ENCODE measurements at places on chromosomes 5 and 9.

DNA sequence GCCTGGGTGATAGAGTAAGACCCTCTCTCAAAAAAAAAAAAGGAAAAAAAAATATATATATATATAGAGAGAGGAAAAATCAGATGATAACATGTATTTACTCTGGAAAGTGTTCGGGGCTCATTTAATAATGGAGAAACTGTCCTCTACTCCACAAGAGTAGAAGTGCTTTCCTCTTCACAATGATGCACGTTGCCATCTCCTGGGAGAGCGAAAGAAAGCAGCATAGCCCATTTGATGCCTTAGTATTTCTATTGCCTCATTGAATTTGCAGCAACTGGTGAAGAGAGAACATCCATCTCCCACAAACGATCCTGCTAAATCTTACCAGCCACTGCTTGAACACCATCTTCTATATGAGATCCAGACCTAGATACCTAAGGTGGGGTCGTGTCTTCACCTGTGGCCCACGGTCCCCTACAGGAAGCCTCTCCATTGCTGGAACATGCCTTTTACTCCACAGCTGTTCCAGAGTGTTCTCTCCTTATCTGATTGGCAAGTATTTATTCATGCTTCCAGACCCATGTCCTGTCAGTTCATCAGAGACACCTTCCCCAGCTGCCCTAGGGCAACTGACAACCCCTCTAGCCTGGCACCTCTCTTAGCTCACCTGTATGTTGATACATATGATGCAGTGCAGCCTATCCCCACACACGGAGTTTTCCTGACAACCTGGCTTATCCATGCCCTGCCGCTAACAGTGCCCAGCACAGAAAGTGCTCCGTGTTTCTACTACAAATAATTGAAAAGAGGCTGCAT lies 115.3 kb downstream of the MARCHF11 start:
- DNase-seq: no peak

DNA sequence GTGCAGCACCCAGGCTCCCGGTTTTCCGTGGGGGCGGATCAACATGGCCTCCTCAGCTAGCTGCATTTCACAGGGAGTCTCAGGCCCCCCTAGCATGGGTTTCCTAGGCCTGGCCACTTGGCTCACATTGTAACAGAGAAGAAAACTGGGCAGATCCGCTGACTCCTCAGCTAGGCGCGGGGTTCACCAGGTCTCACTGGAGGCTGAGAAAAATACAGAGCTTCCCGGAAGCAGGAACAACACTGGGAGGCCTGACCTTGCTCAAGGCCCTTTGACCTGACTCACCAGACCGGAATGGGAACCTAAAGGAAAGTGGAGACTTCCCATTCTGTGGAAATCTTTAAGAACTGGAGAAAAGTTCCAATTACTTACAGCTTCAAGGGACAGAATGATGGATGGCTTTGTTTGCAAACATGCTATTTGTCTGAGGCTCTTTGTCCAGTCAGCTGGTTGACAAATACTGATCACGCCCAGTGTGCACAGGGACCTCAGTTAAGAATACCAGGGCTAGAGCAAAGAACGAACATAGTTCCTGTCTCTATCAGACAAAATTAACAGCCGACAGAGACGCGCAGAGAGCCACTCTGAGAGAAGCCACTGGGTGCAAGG lies 88.7 kb upstream of the LRRTM2 start:
- no peak for DNase-seq

- no peak for DNase-seq
Measured at GRCh38 chr9:124884376-124884775, 22.4 kb downstream of the ARPC5L start.

DNA sequence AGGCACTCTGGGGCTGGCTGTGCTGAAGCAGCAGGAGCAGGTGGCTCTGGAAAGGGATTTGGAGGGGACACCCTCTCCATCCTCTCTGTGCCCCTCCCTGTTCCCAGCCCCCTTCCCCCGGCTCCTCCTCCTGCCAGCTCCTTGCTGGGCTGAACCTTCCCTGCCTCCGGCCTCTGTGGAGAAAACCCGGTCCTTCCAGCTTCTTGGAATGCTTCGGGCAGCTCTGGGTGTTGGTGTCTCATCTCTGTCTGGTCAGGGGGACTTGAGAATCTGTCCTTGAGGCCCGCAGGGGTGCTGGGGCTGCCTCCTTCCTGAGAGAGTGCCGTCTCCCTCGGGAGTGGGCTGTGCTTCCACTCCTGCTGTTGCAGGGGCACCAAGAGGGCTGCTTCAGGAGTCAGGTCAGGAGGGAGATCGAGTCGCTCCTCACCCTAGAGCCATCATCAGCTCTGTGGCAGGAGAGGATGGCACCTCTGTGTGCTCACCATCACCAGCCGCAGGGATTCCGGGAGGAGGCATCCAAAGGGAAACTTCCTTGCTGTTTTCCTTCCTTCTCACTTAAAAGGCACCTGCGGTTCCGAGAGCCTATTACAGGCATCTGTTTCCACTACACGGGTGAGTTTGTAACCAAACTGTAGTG lies 30.6 kb downstream of the NDUFS6 start:
- no peak for DNase-seq

DNA sequence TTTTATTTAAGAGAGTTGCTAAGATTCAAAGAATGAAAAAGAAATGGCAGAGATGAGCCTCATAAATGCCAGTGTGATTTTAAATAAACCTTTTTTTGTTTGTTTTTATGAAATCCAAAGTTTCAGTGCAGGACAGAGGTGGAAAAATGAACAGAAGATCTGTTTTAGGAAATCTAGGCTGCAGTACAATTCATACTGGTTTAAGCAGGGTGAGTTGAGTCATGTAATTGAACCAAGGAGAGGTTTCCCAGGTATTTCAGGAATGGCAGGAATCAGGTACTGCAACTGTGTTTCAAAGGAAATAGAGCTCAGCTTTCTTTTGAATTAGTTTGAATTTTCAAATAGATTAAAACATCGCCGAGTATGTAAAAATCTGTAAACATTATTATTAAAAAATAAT lies 3.0 kb upstream of the ANKRD31 start:
- no peak for DNase-seq

DNA sequence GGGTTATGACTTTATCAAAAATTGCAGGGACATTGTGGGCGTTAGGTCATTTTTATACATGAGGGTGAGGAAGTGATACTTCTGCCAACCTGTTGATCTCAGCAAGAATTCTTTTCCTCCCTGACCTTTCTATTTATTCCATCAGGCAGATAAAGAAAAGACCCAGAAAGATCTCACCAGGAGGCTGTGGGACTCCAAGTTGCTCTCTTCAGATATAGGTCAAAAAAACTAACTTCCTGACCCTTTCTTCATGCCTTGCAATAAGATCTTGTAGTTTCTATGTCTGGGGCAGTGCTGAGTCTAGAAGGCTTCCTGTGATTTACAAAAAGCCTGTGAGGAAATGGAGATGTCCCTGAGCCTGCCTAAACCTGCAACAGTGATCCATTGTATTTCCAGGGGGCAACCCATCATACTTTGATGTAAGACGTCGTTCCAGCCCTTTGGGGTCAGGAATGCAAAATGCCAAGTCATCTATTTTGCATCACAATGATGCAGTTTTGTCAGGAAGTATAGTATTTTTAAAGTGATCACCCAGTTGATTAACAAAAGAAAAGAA lies 22.0 kb upstream of the PIK3R1 start:
- no peak for DNase-seq

DNA sequence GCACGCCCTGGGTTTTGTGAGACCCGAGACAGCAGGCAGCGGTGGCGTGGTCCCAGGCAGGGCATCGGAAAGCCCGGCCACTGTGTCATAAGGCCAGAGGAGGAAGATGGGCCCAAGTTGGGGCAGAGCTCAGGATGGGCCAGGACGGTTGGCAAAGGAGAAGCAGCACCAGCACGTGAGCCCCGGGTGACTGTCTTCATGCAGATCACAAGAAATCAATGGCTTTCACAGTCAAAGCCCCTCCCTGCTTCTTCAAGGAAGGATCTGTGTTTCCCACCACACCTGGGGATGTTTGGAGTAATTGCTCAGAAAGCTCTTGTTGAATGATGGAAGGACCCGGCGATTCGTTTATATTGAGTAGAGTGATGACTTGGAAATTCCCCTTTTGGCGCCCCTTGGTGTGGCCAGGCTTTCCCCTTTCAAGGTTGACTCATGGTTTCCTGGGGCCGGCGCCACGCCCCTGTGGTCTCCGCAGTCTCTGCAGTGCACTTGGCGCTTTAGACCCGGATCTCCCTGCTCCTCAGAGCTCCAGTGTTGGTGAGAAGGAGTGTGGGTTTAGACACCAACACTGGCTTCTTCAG lies 52.1 kb downstream of the IL31RA start:
- peak; percentile 54 for DNase-seq

DNA sequence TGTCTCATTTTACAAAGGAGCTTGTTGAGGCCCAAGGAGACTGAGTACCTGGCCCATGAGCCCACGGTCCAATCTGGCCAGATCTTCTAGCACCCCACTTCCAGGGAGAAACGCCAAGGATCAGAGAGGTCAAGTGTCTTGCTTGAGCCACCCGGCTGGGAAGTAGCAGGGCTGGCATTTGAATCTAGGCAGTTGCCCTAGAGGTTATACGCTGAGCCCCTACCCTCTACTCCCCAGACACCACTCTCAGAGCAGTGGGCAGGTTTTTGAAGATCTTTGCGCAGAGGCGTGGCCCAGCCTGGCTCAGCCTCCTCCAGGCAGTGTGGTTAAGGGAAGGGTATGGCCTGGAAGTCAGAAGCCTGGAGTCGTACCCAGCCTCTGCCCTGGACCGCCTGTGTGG lies 5.8 kb upstream of the NUP214 start:
- DNase-seq: no peak

GRCh38 chr5:97499605-97500004 lies 316.6 kb upstream of the RIOK2 start:
- DNase-seq: no peak

DNA sequence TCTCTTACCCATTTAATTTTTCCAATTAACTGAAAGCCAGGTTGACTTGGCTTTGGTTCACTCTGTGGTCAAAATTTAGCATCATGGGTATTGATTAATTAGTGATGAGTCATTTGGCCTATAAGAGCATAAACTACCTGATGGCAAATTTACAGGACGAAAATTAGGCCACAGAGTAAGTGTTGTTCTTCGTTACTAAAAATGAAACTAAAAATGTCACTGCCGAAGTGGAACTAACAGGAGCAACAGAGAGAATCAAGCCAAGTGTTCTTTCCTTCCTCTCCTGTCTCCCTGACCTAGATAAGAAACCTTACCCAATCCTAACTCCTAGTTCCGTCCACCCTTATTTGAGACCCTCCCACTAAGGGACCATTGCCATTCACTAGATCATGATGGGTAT lies 176.9 kb downstream of the RAB3C start:
- DNase-seq: no peak

- DNase-seq: no peak
Measured at GRCh38 chr9:112361601-112362000, 18.3 kb upstream of the HSDL2 start.

DNA sequence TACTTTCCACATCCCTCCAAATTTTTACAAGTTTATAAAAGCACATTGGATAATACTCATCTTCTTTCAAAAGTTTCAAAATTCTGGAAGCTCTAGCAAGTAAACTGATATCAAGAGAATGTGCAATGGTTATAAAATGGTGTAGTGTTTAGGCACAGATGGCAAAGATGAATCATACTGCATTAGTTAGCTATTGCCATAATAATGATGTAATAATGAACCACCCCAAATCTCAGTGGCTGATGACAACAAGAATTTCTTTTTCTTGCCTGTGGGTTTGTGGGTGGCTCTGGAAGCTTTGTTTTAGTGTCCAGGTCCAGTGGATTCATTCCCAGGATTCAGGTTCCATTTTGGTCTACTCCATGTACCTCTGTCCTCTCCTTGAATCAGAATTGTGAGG lies 319.0 kb downstream of the BRINP1 start:
- DNase-seq: no peak

DNA sequence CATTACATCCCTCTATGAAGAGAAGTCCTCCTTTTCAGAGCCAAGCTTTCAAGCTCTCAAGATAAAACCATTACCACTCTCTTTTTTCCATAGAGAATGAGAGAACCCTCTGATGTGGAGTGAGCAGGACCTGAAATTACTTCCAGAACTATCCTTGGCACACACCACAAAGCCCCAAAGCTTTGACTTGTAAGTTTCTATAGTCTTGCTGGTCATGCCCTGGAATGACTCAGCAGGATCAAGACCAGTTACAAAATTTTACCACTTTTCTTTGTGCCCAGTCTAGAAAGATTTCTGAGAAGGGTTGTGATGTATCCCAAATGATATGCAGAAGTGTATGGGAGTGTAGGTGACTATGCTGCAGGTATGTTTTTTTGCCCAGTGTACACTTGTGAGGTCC lies 760.6 kb downstream of the TLE1 start:
- DNase-seq: no peak

DNA sequence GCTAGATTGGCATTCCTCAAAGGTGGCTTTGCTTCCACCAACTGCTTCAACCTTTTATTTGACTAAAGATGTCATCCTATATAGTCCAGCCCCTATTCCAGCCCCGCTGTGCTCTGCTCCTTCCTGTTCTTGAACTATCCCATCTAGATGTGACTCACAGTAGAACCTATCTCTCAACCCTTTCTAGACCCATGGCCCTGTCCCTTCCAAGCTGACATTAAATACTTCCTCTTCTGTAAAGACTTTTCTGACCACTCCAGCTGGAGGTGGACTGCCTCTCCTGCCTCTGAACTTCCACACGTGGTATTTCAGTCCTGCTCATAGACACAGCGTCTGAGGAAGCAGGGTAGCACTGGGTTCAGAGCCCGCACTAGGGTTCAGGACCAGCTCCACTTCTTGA lies 32.4 kb downstream of the OSTF1 start:
- no peak for DNase-seq

GRCh38 chr5:458547-459353 lies 15.8 kb downstream of the EXOC3 start:
- DNase-seq: no peak

- no peak for DNase-seq
Measured at GRCh38 chr5:125837866-125838265, 585.3 kb upstream of the GRAMD2B start.

GRCh38 chr5:159341145-159341544 lies 10.9 kb upstream of the IL12B start:
- DNase-seq: no peak

DNA sequence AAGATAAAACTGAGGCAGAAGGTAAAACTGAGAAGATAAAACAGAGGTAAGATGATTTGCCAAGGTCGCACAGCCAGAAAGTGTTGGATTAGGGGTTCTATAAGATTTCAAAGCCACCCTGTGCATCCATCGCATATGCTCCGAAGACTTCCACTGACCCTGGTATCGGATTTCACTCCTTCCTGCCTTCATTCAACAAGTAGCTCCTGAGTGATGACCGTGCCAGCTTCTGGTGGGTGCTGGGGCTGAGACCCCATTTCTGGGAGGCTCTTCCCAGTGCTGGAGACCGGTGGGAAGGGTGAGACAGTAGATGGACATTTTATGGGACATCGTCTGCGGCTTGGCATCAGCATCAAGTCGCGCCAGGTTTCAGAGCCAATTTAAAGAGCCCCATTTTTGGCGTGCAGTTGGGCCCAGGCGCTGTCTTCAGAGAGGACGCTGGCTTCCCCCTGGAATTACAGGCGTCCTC lies 53.7 kb upstream of the DAB2IP start:
- no peak for DNase-seq

GRCh38 chr9:98450496-98450895 lies 195.0 kb upstream of the TBC1D2 start:
- DNase-seq: no peak

- no peak for DNase-seq
Measured at GRCh38 chr5:59081693-59082092, 498.8 kb downstream of the RAB3C start.

GRCh38 chr9:68496356-68496755 lies 44.3 kb downstream of the TMEM252 start:
- no peak for DNase-seq

Measured in effector memory CD4-positive, alpha-beta T cell (primary cell).